ENCODE measurements at places on chromosomes 6 and 20.

- no peak for DNase-seq
Measured at GRCh38 chr6:24099181-24099580, 26.8 kb upstream of the NRSN1 start.

DNA sequence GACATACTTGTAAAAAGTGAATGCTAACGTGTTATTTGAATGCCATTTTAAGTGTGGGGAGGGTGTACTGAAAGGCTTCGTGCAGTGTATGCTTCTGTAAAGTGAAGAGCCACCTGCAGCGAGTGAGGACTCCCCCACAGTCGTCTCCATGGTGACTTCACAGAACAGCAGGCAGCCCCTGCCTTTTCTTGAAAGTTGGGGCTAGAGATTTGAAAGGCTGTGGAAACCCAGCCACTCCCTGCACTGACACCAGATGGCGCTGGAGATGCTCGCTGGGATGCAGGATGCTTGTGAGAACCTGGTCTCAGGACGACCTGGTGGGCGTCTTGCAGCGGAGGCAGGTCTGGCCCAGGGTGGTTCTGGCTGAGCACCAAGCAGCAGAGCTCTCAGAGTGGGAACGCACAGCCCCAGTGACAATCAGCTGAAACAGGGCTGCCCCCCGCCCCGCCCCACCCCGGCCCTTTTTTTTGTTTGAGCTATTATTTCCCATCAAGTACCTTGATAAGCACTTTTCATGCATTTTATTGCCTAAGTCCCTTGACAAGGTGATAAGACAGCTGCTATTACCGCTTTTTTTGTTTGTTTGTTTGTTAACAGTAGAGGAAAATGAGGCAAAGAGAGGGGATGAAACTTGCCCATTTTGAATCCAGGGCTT lies 150.3 kb downstream of the SYCP2 start:
- no peak for DNase-seq

DNA sequence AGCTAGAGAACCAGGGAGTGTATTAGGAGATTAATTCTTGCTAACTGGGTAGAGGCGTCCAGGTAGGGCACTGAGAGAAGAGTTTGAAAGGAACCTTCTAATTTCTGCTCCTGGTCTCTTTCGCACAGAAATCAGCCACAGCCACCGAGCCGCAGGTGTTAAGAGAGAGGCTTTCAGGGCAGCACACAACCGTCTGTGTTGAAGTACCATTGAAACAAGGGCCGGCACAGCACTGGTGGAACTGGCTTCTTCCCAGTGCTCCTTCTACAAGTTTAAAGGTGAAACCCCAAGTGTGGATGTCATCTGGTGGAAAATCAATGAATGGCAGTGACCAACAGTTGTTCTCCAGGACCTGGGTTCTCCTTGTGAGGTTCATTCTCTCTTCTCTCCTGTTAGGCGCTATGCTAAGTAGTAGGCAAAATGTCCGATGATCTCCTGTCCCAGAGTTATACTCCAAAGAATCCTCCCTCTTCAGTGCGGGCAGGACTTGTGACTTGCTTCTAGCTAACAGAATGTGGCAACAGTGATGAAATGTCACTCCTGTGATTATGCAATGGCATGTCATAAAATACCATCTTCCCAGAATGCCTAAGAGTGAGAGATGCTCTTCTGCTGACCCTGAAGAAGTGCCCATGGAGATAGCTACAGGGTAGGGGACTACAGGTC lies 15.0 kb upstream of the RIN2 start:
- no peak for DNase-seq

- no peak for DNase-seq
Measured at GRCh38 chr6:158803733-158804143, 15.4 kb downstream of the EZR start.

DNA sequence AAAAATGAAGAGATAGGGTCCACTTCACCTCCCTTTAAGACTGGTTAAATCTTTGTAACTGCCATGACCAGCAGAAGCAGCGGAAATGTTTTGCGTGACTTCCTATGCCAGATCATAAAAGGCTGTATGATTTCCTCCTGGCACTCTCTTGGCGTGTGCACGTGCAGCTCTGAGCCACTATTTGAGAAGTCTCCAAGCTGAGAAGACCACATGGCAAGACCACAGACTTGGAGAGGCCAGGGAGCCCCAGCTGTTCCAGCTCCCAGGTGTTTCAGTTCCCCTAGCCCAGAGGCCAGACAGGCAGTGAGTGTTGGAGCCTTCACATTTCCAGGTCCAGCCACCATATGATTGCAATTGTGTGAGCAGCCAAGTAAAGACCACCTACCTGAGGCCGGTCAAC lies 259.3 kb upstream of the RIN2 start:
- no peak for DNase-seq

DNA sequence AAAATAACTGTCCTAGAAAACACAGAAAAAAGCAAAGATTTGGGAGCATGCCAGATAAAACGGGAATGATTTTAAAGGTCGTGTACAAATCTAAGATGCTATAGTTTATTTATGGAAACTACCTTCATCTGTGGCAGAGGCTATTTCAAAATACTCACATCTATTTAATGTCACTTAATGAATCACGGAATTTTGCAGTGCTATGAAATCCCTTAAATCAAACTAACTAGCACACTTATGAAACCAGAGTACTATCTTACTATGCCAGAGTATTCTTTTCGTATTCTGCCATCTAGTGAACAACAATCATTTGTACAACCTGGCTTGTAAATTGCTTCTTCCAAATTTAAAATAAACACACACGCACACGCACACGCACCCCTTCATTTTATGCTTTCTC lies 77.9 kb upstream of the BMP5 start:
- no peak for DNase-seq

DNA sequence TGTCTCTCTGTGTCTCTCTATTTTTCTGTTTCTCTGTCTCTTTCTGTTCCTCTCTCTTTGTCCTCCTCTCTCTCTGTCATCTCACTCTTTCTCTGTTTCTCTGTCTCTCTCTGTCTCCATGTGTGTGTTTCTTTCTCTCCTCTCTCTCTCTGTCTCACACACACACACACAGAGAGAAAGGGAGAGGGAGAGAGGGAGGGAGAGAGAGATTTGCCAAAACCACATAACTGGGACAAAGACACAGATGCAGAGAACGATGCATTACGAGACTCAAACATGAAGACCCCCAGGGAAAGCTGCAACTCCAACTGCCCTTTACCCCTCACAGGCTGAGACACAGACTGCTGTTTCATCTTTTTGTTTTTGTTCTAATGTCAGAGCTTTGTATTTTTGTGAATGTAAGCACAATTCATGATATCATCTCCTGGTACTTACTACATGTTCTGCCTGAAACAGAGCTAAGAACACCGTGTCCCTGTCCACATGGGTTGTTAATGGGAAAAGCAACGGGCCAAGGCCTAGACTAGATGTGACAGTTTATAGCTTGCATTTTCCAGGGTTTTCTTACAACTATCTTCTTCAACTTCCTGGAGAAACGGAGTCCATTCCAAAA lies 177.1 kb upstream of the ARID1B start:
- DNase-seq = no peak

GRCh38 chr6:125865015-125865414 lies 74.3 kb downstream of the NCOA7 start:
- no peak for DNase-seq

GRCh38 chr6:5034736-5035135 lies 30.9 kb upstream of the RPP40 start:
- no peak for DNase-seq

DNA sequence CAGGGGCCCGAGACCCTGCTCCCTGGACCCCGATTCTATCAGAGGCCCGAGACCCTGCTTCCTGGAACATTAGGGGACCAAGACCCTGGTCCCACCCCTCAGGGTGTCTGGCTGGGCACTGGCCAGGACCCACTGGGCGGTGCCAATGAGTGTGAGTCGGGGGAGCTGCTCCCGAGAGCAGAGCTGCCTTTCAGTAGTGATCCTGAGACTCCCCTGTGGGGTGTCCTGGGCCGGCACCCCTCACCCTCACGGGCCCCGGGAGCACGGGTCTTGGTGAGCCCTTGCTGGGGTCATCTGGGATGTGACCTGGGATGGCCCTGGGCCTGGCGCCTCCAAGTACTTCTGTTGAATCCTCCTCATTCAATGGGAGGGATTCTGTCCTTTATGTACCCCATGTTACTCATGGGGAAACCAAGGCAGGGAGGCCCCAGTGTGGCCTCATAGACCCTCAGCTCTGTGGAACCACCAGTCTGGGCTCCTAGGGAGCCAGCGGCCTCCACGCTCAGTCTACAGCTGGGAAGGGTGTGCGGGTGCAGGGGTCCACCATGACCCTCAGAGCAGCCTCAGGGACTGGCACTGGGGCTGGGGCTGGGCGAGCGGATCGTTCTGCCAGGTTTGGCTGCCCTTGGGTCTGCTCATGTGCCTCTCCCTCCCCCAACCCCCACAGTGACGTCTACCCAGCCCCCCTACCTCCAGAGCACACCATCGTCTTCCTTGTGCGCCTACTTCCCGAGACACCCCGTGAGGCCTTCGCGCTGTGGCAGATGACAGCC lies 25.6 kb downstream of the COL20A1 start:
- no peak for DNase-seq

GRCh38 chr6:13559968-13560650 lies 14.3 kb upstream of the SIRT5 start:
- no peak for DNase-seq

DNA sequence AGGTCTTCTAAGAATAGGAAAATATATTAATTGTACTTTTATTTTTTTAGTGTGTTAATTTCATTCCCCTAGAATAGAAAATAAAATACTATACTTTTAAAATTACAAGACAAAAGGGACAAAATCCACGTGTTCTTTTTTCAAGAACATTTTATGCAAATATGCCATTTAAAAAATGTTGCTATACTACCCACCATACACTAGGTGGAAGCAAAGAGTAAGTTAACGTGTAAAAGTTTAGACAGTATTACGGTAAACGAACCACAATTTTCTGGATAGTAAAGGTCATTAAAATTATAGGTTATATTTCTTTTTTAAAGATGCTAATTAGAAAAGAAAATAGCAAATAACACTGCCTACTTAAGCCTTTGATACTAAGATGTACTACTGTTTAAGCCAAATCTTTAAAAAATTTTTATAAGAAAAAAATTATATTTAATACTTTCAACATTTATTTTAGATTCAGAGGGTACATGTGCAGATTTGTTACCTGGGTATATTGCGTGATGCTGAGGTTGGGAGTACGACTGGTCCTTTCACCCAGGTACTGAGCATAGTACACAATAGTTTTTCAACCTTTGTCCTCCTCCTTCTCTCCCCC lies 287.6 kb downstream of the PHF3 start:
- DNase-seq = no peak

GRCh38 chr6:12760226-12760625 lies 43.7 kb downstream of the PHACTR1 start:
- DNase-seq = no peak

GRCh38 chr6:139753198-139753861 lies 378.9 kb upstream of the CITED2 start:
- no peak for DNase-seq

DNA sequence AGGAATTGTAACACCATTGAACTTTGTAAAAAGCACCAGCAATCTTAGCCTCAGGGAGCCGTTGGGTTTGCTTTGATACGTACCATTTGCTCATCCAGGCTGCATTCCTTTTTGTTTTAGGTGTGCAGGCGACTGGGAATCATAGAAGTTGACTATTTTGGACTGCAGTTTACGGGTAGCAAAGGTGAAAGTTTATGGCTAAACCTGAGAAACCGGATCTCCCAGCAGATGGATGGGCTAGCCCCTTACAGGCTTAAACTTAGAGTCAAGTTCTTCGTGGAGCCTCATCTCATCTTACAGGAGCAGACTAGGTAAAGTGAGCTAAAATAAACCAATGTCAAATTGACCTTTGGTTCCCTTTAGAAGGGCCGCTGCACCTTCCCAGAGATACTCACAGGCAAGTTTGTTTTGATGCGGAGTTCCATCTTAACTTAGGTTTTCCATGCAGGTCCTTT lies 1.6 kb downstream of the MYLIP start:
- no peak for DNase-seq

GRCh38 chr6:33193619-33194018 lies 1.4 kb upstream of the COL11A2 start:
- no peak for DNase-seq

DNA sequence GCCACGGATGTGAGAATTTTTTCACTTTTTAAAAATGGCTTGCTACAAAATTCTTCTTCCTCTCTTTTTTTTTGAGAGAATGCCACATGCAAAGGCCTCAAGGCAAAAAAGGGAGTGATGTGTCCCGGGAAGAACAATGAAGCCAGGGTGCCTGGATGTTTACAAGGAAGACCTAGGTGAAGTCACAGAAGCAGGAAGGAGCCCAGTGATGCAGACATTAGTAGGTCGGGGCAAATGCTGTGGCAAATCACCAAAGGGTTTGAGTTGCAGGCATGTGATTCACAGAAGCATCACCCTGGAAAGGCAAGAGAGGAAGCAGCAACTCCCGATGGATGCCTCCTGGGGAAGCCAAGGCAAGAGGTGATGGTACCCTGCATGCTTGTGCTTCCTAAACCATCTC lies 46.8 kb downstream of the FARS2 start:
- DNase-seq = no peak

- DNase-seq = no peak
Measured at GRCh38 chr6:39494998-39495397, 172.5 kb upstream of the KCNK16 start.

- DNase-seq = no peak
Measured at GRCh38 chr6:126300735-126301134, 39.2 kb upstream of the CENPW start.

GRCh38 chr6:16511040-16511660 lies 250.1 kb downstream of the ATXN1 start:
- DNase-seq = no peak

DNA sequence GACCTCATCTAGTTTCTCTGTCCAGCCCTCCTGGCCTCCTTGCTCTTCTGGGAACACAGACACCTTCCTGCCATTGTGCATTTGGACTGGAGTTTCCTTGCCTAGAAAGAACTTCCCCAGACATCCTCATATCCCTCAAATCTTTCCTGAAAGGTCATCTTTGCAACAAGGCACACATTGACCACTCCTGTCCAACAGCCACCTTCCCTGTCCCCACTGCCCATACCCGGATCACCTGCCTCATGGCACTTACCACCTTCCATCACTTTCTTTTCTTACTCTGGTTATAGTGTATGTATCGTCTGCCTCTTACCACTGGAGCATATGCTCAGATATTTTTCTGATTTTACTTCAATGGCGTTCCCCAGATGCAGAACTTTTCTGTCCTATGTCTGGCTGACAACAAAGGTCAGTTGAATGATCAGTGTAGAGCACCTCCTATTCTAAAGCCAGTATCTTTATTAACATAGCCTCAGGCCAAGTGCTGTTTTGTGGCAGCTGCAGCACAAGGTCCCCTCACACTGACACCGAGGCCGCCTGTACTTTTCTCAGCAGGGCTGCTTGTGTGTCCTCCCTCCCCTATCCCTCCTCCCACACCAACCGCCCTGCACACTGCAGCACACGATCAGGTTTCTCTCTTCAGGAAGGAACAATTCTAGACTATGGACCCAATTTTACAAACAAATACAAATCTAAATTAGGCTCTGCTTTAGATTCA lies 4.1 kb downstream of the HLA-C start:
- DNase-seq = no peak

DNA sequence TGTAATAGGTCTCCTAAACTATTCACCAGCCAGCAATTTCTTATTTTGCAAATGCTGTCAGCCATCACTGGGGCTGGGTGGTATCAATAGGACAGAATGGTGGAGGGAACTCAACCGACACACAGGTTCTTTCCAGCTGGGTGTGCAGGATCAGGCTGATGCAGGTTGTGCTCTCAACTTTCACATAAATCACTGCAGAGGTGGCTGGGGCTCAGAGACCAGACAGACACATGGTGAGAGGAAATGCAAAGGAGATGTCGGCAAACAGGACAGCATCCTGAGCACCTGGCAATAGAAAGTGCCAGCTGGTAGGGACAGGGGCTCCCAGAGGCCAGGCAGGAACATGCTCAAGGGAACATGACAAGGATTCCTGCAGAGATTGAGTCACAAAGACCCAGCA lies 254.9 kb downstream of the SOD2 start:
- DNase-seq = no peak

GRCh38 chr6:158467923-158468322 lies 92.0 kb upstream of the TMEM181 start:
- DNase-seq = no peak

Measured in stimulated activated CD8-positive, alpha-beta memory T cell treated with anti-CD3 and anti-CD28 coated beads, Interleukin-7, amount 100 ng/mL, for 1 hour (primary cell).